ENCODE measurements at places on chromosomes 4 and X. TPM values are rescaled to one million over a fixed set of nuclear protein-coding genes. Genes with fewer than 3 reads are reported as not detected.

Gene GPM6B
- total RNA-seq = not detected

Gene SPINK2
- not detected for total RNA-seq

Gene MGARP
- total RNA-seq = 0.98 TPM

Gene PSAPL1
- not detected for total RNA-seq

Gene WWC2
- total RNA-seq = 0.76 TPM

Gene ZFP92
- total RNA-seq = 2.8 TPM

Gene SPON2
- 18.7 TPM for total RNA-seq

Gene DDIT4L
- 1.8 TPM for total RNA-seq

Gene MXRA5
- not detected for total RNA-seq

Gene L1CAM
- total RNA-seq = 2.4 TPM

Gene ATP2B3
- not detected for total RNA-seq

Gene FATE1
- not detected for total RNA-seq

Gene MAGED4
- total RNA-seq = 0.37 TPM

Gene GASK1B
- not detected for total RNA-seq

Gene VCX
- total RNA-seq = not detected

Gene CT45A3
- total RNA-seq = not detected

Gene PAGE5
- 1.1 TPM for total RNA-seq

Gene FOXP3
- total RNA-seq = 109 TPM

Gene PNMA3
- 1.8 TPM for total RNA-seq

Gene FAM236D
- not detected for total RNA-seq

Gene MMAA
- 18.8 TPM for total RNA-seq

Gene ITGB1BP2
- total RNA-seq = 9.2 TPM

Gene GRIA3
- total RNA-seq = not detected

Gene CENPE
- total RNA-seq = 50.2 TPM

Gene PCYT1B
- total RNA-seq = 0.29 TPM

Gene H2BW2
- total RNA-seq = not detected

Gene GAGE12H
- total RNA-seq = not detected

Gene FAT1
- total RNA-seq = not detected

Gene NAA11
- not detected for total RNA-seq

Gene CFP
- total RNA-seq = 7.6 TPM

Gene TMEM47
- not detected for total RNA-seq

Gene SETD7
- 18.0 TPM for total RNA-seq

Gene RNF175
- total RNA-seq = not detected

Gene ASB5
- not detected for total RNA-seq

Gene DNAAF6
- not detected for total RNA-seq

Gene TNIP3
- total RNA-seq = 3.6 TPM

Gene STOX2
- not detected for total RNA-seq

Gene CENPVL1
- not detected for total RNA-seq

Gene AVPR2
- total RNA-seq = 0.32 TPM

Gene MAGEE1
- total RNA-seq = 3.3 TPM

Gene LRRC66
- 0.34 TPM for total RNA-seq

Gene SPANXC
- total RNA-seq = not detected

Measured in activated T-helper 17 cell treated with anti-CD3 and anti-CD28 coated beads, Interleukin-2, amount 50 U/mL, for 72 hours (primary cell).